Inflammatory macrophage (primary cell): ENCODE measurements at places on chromosomes 12 and 14.
A peak's percentile ranks its signal among the peaks of the same experiment; 100 is the strongest.

DNA sequence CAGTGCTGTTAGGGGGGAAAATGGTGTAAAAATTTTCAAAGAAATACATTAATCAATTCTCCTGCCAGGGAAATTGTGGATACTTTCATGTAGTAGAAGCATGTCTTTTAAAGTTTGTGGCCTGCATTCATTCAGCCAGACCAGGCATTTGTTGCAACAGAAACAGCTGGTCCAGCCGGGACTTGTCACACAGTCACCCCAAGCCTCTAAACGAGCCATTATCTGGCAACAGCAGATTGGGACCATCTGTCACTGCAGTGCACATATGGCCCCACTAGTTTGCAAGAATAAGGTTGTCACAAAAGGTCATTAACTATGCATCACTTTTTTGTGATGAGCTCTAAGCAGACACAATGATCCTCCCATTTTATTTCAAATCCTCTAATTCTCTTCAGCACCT, 193.9 kb downstream of the PHLDA1 start:
- DNase-seq, result no peak

DNA sequence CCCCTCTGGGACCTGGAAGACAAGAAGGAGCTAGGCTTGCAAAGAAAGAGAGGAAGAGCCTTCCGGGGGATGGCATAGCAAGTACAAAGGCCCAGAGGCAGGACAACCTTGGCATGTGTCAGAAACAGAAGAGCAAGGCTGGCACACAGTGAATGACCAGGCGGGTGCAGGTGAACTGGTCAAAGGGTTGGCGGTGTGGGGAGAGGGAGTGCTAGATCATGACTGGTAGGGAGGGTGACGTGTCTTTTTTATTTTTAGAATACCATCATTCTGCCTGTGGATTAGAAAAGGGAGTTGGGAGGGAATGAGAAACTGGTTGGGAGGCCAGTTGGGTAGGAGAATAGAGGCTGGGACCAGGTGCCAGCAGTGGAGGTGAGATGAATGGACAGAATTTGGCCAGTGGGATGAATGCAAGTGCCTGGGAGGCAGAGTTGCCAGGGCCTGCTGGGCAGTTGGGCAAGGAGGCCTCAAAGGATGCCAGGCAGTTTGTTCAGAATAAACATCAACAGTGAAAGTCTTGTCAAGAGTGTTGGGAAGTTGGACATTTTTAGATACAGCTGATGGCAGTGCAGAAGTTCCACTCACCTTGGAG, 168.3 kb downstream of the CACNA1C start:
- DNase-seq, result no peak

DNA sequence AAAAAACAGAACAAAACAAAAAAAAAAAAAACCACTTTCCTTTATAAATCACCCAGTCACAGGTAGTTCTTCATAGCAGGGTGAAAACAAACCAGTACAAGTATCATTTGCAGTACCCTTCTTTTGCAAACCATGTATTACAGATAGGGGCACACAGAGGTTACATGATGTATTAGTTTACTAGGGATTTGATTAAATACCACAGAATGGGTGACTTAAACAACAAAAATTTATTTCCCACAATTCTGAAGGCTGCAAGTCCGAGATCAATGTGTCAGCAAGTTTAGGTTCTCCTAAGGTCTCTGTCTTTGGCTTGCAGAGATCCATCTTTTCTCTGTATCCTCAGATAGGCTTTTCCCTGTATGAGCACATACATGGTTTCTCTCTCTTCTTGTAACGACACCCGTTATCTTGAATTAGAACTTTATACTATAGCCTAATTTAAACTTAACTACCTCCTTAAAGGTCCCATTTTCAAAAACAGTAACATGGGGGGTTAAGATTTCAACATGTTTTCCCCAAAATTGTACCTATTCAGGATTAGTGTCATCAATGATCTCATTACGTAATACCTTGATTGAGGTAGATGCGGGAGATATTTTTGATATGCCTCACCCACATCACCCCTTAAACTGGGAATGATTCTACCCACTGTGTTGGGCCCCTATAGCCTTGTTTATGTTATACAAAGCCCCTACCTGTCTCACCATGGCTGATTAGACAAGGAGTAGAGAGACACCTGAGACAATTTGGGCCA, 3.5 kb upstream of the CEP128 start:
- no peak for DNase-seq

GRCh38 chr12:4156317-4156716, 117.2 kb upstream of the CCND2 start:
- DNase-seq, result no peak

DNA sequence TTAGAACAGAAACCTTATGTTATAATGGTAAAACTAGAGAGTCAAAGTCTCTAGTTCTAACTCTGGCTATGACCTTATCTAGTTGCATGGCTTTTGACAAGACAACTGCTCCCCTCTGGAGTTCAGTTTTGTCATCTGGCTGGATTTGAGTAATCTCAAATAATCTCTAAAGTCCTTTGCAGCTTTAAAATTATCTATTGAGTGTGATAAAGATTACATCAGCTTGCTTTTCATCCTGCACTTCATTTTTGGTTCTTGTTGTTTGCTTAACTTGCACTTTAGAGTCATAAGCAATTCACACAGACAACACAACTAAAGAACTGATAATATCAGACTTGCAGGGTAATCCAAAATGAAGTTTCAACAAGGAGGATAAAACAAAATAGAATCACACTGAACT, 2.3 kb downstream of the AKAP5 start:
- no peak for DNase-seq

- no peak for DNase-seq
These were observed 78.0 kb upstream of the SSTR1 start for GRCh38 chr14:38129705-38130104.

DNA sequence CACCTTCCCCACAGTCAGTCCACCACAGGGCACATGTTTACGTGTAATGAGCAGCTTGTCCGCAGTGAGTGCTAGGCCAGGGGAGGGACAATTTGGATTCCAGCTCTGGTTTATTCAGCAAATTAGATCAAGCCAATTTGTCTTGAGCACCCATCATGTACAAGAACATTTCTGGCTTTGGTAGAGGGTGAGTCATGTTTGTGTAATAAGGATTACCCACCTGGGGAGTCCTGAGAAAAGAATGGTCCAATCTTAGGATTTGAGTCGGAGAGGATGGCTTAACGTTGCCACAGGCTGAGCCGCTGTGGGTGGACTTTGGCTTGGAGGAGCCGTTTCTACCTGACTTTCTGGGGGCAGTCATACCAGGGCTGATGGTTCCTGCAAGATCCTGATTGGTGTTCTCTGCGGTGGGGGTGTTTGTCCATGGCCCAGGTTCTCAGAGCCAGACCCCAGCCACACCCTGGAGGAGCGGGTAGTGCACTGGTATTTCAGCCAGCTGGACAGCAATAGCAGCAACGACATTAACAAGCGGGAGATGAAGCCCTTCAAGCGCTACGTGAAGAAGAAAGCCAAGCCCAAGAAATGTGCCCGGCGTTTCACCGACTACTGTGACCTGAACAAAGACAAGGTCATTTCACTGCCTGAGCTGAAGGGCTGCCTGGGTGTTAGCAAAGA, 143.7 kb downstream of the SMOC1 start:
- no peak for DNase-seq

DNA sequence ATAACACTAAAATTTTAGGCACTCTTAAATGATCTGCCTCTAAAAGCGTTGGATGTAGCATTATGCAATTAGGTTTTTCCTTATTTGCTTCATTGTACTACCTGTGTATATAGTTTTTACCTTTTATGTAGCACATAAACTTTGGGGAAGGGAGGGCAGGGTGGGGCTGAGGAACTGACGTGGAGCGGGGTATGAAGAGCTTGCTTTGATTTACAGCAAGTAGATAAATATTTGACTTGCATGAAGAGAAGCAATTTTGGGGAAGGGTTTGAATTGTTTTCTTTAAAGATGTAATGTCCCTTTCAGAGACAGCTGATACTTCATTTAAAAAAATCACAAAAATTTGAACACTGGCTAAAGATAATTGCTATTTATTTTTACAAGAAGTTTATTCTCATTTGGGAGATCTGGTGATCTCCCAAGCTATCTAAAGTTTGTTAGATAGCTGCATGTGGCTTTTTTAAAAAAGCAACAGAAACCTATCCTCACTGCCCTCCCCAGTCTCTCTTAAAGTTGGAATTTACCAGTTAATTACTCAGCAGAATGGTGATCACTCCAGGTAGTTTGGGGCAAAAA, 4.1 kb downstream of the CDKN1B start:
- no peak for DNase-seq

- peak; percentile 44 for DNase-seq
These were observed 62.1 kb upstream of the TRIM9 start for GRCh38 chr14:51157012-51157411.

DNA sequence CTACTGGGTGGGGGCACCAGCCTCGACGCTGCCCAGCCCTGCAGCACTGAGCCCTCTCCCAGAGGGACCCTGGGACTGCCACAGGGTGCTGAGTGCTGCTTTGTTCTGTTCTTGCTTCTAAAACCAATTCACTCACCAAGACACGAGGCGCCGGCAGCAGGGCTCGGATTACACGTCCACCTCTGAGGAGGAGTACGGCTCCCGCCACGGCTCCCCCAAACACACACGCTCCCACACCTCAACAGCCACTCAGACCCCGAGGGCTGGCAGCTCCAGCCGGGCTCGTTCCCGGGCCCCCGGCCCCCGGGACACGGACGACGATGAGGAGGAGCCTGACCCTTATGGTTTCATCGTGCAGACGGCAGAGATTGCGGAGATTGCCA, 24.3 kb downstream of the CEP170B start:
- no peak for DNase-seq

GRCh38 chr12:64714551-64714968, 44.6 kb downstream of the GNS start:
- peak; percentile 78 for DNase-seq

DNA sequence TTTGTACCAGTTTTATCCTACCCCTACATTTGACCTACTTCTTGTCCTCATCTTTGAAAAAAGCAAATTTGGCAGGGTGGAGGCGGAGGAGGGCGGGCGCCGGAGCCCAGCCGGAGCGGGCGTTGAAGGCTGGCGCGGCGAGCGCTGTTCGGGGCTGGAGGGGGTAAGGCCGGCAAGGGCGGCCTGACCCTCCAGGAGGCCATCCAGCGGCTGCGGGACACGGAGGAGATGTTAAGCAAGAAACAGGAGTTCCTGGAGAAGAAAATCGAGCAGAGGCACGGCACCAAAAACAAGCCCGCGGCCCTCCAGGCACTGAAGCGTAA, 27.2 kb downstream of the FBXO34 start:
- DNase-seq, result no peak

DNA sequence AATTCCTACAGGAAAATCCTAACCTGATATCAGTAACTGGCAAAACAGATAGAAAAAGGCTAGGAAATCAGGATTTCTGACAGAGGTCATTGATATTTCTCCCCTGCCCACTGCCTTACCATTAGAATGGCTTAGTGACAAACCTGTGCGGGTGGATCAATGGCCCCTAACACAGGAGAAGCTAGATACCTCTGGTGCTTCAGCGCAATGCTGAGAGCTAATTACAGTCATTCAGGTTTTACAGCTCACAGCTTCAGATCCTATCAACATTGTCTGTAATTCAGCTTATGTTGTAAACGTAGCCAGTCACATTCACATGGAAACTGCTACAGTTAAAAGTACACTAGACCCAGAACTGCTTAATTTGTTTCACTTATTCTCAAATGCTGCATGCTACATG, 17.4 kb upstream of the SLC10A1 start:
- no peak for DNase-seq
